ENCODE measurements at places on chromosomes 1 and 21. TPM values are rescaled to one million over a fixed set of nuclear protein-coding genes. Genes with fewer than 3 reads are reported as not detected.

The OR2L13 gene
- 0.12 TPM for total RNA-seq

DNA sequence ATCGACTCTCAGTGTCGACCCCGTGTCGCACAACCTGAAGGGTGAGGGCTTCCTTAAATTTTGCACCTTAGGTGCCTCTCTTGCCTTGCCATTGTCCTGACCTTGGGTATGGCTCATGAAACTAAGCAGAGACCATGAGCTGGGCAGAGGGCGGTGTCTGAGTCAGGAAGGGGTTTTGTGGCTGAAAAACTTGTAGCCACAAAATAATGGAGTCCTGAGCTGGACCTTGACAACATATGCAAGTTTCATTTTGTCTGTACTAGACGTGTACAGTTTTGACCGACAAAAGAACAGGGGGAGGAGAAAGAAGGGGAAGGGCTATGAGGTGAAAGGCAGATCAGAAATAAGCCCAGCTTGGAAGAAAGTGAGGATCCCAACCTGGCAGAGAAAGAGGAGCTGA is 8.3 kb upstream of the RUNX1 start:
- no peak for DNase-seq

The PAQR6 gene
- total RNA-seq = 1.0 TPM

- DNase-seq = no peak
These were observed 94.0 kb upstream of the NGF start for GRCh38 chr1:115432061-115432460.

GRCh38 chr21:38675182-38675824 is 130.4 kb upstream of the ETS2 start:
- DNase-seq = no peak

DNA sequence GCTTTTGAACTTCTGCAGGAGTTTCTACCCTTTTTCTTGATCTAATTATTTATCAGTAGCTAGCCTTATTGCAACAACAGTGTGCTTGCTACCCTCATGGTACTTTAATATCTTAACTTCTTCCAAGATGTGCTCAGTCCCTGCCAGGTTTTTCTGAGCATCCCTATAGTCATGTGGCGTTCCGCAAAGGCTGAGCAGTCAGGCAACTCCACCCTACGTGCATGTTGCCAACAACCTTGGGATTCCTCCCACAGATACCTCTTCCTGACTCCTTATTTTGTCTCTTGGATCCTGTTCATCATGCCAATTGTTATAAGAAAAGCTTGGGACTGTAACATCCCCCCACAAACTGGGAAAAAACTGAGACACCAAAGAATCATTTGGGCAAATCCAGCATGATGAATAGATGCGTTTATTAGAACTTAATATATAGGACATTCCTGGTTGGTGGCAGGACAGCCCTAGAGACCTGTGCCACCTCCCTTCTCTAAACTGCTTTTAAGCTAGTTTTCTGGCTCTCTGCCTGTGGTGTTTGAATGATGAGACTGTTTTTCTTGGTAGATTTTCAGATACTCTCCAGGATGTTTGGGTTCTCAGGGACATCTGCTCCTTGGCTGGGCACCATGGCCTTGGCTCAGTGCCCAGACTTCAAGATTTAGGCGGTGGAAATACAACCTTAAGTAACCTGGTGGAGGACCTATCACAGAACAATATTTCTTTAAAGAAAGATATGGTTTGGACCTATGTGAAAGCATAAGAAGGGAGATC is 27.1 kb upstream of the KCTD3 start:
- DNase-seq = peak; percentile 55

DNA sequence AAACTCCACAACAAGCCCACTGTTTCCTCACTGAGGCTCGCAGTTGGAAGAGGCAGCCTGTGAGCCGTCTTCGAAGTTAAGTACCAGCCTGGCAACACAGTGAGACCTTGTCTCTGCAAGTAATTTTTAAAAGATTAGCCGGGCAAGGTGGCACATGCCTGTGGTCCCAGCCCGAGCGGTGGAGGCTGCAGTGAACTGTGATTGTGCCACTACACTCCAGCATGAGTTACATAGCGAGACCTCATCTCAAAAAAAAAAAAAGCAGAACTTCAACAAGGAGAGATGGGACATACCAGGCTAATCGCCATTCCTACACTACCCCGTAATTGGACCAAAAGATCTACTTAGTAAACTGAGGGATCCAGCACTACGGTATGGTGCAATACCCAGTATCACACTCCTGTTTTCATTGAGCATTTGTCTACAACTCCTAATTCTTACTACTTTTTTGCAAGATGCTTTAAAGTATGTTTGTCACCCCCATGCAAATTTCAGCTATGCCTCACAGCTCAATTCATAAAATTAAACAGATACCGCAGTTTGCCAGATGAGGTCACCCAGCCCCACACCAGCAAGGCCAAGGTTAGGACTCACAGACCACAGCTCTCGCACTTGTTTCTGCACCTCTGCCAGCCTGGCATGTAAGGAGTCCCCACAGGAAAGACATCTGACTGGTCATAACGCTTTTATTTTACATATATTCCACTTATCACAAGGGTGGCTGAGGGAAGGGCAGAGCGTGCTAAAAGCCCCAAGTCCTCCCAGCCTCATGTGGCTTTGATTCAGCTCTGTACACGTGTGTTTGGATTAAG is 21.0 kb downstream of the SDE2 start:
- DNase-seq = no peak

GRCh38 chr1:175548774-175549173 is 194.6 kb downstream of the TNR start:
- no peak for DNase-seq

- DNase-seq = no peak
These were observed 13.6 kb downstream of the SRSF11 start for GRCh38 chr1:70234733-70235132.

The GNG12 gene
- 136 TPM for total RNA-seq

GRCh38 chr1:15258833-15259621 is 12.0 kb downstream of the FHAD1 start:
- DNase-seq = no peak
